SK-N-SH treated with all-trans-retinoic acid at 6 μM for 48 hours (cell line): ENCODE measurements at places on chromosomes 2 and 18.

DNA sequence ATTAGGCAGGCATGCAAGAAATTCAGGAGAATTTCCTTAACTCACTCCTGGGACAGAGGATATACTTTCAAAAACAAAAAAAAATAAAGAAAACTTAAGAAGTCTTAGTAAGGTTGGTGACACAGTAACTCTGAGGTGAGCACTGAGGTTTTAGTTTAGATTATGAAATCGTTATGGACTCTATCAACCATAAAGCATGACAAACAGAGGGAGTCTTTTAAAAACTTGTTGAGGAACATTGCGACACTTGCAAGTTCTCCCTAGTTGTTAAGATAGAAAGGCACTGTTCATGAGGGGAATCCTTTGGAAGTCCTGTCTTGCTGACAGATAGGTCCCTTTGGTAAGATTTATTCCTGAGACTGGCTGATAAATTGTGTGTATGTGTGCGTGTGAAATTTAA is 194.3 kb upstream of the ERBB4 start:
- no peak for ATAC-seq

GRCh38 chr2:119158563-119159347 is at the start of gene C1QL2:
C1QL2 (minus strand) TSS chr2:119158751; CDS start chr2:119158269, 482 bp downstream.
- no peak; the same call in 2 of the 3 replicates for ATAC-seq

DNA sequence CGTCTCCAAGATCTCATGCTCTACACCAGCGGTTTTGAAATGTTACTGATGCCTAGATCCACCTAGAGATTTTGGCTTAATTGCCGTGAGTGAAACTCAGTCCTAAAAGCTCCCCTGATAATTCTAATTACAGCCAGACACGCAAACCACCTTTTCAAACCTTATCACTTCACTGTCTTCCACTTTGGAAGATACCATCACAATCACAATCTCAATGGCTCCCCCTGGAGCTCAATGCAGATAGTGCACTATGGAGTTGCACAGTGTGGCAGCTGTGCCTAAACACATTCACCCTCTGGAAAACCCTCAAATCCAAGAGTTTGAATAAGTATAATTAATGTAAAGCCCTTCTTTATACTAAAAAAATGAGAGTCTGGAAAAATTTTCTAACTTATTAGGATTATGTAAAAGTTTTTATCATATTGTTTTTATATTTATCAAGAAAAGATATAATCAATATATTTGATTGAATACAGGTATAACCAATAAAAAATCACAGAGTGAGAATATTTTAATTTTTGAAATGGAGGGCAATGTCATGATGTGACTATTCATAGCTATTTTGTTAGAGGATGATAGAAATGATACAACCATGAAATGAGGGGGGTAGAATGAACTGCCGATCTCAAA is 102.9 kb upstream of the SLC8A1 start:
- ATAC-seq: peak; percentile 94

DNA sequence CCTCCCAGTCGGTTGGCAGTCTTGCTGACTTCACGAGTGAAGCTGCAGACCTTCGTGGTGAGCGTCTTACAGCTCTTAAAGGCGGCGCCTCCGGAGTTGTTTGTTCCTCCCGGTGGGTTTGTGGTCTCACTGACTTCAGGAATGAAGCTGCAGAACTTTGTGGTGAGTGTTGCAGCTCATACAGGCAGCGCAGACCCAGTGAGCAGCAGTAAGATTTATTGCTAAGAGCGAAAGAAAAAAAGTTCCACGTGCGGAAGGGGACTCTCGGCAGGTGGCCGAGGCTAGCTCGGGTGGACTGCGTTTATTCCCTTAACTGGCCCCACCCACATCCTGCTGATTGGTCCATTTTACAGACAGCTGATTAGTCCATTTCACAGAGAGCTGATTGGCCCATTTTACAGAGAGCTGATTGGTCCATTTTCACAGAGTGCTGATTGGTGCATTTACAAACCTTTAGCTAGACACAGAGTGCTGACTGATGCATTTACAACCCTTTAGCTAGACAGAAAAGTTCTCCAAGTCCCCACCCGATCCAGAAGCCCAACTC is 240.3 kb downstream of the LRATD1 start:
- no peak for ATAC-seq

GRCh38 chr2:86035376-86035882 is 70.3 kb downstream of the POLR1A start:
- ATAC-seq: no peak

GRCh38 chr18:76757335-76757734 is 65.0 kb upstream of the ZNF236 start:
- ATAC-seq: no peak

DNA sequence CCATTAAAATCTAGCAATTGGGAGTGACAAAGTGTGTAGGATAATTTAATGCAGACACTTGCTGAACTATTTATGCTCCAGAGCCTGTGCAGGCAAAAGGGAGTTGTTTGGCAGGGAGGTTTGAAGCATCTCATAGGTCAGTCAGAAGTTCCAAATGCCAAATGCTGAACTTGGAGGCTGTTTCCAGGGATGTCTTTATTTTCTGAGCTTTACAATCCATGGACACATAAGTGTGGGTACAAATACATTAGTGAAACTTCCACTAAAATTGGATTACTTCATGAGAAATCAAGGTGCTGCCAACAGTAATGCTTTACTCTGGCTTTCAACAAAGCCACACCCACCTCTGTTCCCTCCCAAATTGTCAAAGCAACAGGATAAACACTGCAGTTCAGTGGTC is 422.1 kb upstream of the SETBP1 start:
- ATAC-seq: no peak

GRCh38 chr2:59301466-59302402 is 1060.6 kb upstream of the FANCL start:
- peak; percentile 72 for ATAC-seq

- no peak for ATAC-seq
Observed at GRCh38 chr2:212288308-212288707, 250.3 kb downstream of the ERBB4 start.

DNA sequence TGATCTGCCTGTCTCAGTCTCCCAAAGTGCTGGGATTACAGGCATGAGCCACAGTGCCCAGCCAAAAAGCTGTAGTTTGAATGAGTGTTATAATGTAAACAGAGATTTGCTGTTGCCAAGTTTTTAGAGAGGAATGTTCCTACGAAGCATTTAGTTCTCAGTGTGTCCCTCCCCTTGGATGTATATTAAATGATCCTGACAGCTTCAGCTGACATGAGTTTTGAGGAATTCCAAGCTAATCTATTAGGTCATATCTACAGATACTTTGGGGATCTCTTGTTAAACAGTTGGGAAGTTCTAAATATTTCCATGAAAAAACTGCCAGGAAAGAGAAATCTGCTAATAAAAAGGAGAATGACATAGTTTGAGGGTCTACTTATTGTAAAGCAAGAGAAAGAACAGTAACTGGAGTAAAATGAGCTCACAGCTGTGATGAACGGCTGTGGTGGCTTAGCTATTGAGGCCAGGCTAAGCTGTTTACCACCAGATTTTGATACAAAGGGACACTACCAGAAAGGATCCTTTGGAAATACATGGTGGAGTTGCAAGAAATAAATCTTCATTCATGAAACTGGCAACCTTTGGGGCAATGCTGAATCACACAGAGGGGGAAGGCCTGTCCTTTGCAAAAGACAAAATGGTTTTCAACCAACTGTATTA is 2.6 kb upstream of the STON1 start:
- ATAC-seq: peak; percentile 14

DNA sequence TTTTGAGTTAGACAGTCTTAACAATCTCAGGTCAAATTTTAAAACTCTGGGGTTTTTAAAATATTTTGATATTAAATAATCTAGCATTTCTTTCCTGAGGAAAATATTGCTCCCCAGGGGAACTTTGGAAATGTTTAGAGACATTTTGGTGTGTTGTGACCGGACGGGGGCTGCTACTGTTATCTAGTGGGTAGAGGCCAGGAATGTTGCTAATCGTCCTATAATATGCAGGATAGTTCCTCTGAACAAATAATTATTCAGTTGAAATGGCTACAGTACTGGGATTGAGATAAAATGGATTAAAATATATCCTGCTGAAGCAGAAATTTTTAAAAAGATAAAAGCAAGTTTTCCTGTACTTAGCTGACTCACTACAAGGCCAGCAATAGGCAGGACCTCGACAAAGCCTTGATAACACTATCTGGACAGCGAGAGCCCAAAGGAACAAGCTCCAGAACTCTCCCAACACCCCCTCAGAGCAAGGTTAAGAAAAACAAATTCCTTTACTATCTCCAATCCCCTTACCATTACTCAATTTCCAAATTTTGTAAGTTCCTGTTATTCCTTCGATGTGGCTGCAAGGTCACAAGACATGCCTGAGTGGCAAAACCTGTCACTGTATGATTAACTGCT is 1407.4 kb downstream of the SUCLG1 start:
- ATAC-seq: no peak

DNA sequence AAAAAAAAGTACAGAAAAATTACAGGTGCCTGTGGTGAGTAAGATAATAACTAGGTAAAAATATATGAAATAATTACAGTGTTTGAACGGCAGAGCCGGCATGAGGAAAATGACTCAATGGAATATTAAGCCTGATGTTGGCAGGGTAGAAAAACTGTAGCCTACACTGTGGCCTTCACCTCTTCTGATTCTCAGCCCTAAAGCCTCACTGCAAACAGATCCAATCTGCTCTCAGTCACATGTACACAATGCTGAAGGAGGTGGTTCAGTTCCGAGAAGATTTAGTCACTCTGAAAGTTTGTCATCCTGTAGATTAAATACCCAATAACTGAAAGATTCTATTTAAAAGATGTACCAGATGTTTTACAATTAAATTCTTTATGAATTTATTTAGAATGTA is 66.9 kb upstream of the MAP3K20 start:
- no peak for ATAC-seq

GRCh38 chr18:79598633-79599175 is 80.9 kb upstream of the CTDP1 start:
- no peak for ATAC-seq

- ATAC-seq: no peak
Observed at GRCh38 chr2:198945496-198945895, 512.2 kb downstream of the SATB2 start.

- ATAC-seq: no peak
Observed at GRCh38 chr2:145723872-145724271, 1204.0 kb upstream of the ZEB2 start.

- no peak for ATAC-seq
Observed at GRCh38 chr2:12051831-12052230, 305.4 kb downstream of the LPIN1 start.

DNA sequence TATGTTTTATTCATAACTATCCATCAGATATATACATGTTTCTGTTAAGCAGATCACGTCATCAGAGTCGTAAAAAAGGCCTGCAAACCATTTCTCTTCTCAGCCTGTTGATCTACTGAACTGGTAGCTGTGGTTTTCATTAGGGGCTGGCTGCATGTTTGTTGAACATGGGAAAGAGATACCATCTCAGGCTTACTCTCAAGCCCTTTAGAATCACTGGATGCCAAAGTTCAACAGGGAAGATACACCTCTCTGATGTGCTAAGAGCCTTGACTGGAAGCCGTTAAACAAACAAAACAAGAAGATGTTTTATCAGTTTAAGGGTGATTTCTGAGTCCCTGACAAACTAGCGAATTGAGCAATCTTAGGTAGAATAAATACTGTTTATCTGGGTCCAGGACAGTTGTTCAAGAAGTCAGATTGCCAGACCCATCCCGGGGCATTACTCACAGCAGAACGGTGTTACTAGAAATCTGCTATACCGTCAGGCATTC is 94.5 kb upstream of the LMAN1 start:
- no peak; the same call in 2 of the 3 replicates for ATAC-seq

DNA sequence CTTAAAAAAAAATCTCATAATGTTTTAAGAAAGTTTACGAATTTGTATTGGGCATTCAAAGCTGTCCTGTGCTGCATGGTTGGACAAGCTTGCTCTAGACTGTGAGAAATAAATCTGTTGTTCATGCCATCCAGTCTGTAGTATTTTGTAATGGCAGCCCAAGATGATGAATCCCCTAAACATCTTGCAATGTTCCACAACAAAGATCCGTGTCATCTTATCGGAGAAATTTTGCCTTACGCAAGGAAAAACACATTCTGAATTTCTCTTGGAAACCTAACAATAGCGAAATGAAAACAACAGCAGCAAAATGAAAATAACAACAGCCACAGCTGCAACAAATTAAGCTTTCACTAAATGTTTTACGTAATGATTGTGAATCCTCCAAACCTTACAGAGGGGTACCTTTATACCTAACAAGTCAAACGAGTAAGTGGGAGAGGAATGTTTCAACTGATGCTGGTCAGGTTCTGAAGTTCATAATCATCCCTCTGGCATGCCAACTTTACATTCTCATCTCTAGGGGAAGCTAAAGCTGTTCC is 76.1 kb upstream of the RNU4ATAC start:
- ATAC-seq: no peak

GRCh38 chr2:172919732-172920131 is 155.9 kb upstream of the MAP3K20 start:
- ATAC-seq: no peak

DNA sequence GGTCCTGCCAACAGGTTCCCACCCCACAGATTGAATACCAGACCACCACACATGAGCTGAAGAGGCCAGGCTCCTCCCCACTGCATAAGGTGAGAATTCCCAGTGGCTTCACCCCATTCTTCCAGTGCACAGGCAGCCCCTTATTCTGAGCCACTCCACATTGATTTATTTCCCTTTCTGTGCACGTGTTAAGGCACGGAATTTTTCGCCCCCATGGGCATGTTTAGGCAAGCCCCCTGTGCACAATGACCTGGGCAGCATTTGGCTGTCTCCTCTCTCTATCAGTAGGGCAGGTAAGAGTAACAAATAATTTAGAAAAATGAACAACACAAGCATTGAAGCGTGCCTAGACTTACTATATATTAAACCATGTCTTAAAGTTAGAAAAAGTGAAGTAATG is 15.2 kb upstream of the CHAC2 start:
- ATAC-seq: no peak

GRCh38 chr2:216687646-216688045 is 7.7 kb downstream of the IGFBP5 start:
- ATAC-seq: no peak

GRCh38 chr2:133760376-133760775 is 192.1 kb upstream of the NCKAP5 start:
- ATAC-seq: no peak

DNA sequence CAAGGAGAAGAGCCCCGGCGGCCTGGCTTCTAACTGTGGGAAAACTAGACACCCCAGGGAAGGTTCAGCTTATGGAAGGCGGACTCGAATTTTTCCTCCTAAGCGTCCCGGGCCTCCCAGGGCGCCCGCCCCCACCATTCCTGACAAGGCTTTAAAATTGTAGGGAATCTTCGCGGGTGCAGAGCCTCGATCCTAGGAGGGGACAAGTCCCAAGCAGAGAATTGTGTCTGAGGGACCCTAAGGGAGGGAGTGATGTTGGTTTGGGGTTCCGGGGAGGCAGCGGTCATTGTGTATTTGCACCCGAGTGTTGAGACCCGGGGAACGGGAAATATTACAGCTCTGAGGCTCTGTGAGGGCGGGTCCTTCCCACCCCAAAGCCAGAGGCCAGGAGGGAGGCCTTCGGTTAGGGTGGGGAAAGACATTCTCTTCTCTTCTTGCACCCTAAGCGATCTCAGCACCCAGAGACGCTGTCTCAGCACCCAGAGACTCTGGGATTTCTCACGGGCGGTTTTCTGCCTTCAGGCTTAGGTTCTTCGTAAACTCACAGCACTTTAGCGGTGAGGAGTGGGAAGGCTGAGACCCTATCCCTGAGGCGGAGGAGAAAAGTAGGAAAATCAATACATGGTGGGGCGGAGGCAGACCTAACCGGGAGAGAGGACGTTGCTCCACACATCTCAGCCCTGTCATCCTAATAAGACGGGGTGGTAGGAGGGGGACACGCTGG is 7.6 kb downstream of the OSR1 start:
- no peak for ATAC-seq

- no peak for ATAC-seq
Observed at GRCh38 chr2:237862528-237862895, 3.1 kb downstream of the RAMP1 start.

GRCh38 chr2:147382322-147382948 is 462.4 kb upstream of the ACVR2A start:
- ATAC-seq: no peak

GRCh38 chr18:40849886-40850285 is 1105.1 kb upstream of the PIK3C3 start:
- ATAC-seq: no peak
